CD4-positive, alpha-beta memory T cell (primary cell): ENCODE measurements at places on chromosomes 3 and 15.

DNA sequence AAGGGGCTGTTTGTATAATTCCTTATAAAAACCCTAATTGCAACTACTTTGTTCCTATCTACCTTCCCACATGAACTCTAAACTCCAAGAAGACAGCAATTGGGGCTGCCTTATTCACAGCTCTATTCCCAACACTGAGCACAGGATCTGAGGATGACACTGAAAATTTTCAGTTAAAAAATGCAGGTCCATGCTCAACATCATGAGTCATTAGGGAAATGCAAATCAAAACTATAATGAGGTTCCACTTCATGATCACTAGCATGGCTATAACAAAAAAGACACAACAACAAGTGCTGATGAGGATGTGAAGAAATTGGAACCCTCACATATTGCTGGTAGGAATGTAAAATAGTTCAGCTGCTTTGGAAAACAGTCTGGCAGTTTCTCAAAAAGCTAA is 12.9 kb downstream of the SUMF1 start:
- no peak for DNase-seq

GRCh38 chr3:98839846-98840245 is 61.6 kb downstream of the DCBLD2 start:
- no peak for DNase-seq

GRCh38 chr3:46931631-46932331 is 44.8 kb downstream of the CCDC12 start:
- DNase-seq = no peak

DNA sequence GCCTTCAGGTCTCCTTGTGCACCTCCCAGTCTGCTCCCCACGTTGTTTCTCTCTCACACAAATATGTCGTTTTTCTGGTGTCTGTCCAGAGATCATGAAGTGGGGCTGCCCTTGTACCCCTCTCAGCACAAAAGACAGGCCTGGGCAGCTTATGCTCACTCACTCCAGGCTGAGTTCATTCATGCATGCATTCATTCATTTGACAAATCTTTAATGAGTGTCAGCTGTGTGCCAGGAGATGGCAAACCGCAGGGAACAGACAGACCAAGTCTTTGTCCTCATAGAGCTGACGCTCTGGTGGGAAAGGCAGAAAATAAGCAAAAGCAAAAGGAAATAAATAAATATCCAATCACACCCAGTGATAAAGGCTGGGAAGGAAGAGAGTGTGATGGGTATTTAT is 7.6 kb upstream of the TRH start:
- no peak for DNase-seq

- no peak for DNase-seq
Measured at GRCh38 chr15:97683831-97684230, 276.7 kb upstream of the ARRDC4 start.

GRCh38 chr15:40252438-40253166 is 13.7 kb downstream of the PAK6 start:
- peak; percentile 7 for DNase-seq
